ENCODE measurements at places on chromosomes 5 and 9.

DNA sequence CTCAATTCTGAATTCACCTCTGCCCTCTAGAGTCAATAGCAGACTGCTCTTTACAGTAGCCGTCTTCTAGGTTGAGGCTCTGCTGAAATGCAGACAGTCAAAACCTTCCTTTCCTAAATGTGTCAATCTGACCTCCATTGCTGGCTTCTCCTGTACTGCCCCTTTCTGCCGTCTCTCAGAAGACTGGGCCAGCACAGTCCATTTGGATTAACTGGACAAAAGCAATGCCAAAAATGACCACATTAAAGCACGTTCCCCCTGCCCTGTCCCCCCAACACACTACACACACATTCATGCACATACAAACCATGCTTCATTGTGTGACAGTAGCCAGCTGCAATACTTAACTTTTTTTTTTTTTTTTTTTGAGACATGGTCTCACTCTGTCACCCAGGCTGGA is 130.2 kb upstream of the LIFR start:
- no peak for DNase-seq

- peak; percentile 90 for DNase-seq
Measured at GRCh38 chr5:137470111-137470920, 28.8 kb downstream of the SPOCK1 start.

DNA sequence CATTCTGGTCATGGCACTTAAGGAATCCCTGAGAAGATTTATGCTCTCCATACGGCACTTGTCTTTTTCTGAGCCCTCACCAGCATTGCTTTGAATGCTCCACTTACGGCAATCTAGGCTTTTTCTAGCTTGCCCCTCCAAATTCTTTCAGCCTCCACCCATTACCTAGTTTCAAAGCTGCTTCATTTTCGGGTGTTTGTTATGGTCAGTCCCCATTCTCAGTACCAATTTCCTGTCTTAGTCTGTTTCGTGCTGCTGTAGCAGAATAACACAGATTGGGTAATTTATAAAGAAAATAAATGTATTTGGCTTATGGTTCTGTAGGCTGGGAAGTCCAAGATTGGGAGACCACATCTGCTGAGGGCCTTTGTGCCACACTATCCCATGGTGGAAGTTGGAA is 42.0 kb downstream of the ARHGEF28 start:
- DNase-seq = no peak

GRCh38 chr5:43037636-43038495 is 2.3 kb downstream of the ANXA2R start:
- DNase-seq = no peak

Data from lower leg skin (tissue), 4 donors.